ENCODE measurements at places on chromosomes 7 and 10.

DNA sequence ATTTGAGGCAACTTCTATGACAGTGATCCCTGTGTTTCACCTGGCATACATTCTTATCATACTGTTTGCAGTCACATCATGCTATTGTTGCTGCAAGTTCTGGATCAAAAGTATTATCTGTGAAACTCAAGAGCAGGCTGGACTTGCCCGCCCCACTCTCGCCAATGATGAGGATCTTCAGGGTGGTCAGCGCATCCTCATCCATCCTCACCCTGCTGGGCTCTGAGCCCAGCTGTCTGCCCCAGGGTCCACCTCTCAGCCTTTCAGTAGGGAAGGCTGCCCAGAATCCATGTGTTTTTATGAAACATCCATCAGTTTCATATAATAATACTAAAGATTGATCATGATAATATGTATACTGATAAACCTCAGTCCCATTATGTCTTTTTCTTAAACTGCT is 55.4 kb upstream of the KIF5B start:
- DNase-seq = no peak

DNA sequence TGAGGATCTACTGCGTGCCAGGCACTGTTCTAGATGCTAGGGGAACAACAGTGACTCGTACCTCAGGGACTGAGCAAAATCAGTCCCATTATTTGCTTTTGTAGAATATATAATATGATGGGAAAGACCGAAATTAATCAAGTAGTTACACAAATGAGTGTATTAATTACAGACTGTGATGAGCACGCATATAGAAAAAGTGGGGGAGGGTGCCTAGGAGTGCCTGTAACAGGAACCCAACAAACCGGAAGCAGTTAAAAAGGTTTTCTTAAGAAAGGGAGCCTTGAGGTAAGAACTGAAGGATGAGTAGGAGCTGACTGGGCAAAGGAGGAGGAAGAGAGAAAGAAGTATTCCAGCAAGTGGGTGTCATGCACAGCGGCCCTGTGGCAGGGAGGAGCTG is 28.2 kb upstream of the IL6 start:
- no peak for DNase-seq

GRCh38 chr10:80204677-80205476 is 460 bp downstream of the ANXA11 start:
- DNase-seq = peak; percentile 72

DNA sequence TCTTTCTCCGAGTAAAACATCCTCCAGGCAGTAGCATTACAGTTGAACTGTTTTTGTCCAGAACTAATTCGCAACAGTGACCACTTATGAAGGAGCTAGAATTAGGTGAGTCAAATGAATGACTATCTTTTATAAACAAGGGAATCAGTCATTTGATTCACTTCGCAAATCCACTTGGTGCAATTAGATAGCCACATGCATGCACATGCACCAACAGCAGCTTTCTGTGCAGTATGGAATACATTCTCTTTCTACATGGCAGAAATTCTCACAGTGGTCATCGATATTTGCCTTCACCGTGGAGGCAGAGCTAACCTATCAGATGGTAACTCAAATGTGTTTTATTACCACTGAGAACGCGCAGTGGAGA is 118.8 kb downstream of the CDK6 start:
- DNase-seq = no peak

- DNase-seq = peak; percentile 96
Measured at GRCh38 chr7:92729172-92729571, 107.2 kb downstream of the CDK6 start.

DNA sequence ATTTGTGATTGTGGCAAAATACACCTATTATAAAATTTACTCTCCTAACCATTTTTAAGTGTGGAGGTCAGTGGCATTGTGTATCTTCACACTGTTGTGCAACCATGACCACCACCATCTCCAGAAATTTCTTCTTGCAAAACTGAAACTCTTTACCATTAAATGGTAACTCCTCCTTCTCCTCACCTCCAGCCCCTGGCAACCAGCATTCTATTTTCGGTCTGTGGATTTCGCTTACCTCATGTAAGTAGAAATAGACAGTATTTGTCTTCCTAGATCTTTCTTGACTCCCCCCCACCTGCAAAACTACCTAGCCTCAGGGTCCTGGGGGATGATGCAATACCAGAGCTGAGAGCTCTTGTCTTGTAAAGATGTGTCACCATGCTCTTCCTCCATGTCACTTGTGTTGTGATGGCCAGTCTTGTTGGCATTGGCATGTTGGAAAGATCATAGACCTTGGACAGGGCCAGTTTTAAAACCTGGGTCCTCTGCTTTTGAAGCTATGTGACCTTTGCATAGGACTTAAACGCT is 71.1 kb upstream of the EMX2 start:
- DNase-seq = peak; percentile 19

DNA sequence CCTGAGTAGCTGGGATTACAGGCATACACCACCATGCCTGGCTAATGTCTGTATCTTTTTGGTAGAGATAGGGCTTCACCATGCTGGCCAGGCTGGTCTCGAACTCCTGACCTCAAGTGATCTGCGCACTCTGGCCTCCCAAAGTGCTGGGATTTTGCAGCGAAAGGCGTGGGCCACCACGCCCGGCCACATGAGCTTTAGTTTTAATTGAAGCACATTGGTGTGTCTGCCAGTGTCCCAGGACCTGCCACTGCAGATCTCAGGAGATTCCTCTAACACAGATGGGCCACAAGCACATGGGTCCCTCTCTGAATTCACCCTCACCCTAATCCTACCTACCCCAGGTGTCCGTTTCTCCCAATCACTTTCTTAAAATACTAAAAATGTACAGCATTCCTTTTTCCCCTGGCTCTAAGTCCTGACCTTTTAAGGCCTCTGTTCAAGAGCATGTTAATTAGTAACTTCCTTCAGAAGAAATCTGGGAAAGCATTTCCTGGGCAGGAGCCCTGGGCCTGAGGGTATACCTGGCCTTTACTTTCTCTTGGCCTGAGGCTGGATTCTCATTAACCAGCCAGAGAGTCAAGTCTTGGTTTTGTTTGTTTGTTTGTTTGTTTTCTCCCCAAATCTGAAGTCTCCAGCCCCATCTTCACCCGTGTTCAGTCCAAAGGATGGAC is 82.6 kb downstream of the PRPF18 start:
- no peak for DNase-seq

- no peak for DNase-seq
Measured at GRCh38 chr7:117766913-117767312, 106.3 kb downstream of the CTTNBP2 start.

DNA sequence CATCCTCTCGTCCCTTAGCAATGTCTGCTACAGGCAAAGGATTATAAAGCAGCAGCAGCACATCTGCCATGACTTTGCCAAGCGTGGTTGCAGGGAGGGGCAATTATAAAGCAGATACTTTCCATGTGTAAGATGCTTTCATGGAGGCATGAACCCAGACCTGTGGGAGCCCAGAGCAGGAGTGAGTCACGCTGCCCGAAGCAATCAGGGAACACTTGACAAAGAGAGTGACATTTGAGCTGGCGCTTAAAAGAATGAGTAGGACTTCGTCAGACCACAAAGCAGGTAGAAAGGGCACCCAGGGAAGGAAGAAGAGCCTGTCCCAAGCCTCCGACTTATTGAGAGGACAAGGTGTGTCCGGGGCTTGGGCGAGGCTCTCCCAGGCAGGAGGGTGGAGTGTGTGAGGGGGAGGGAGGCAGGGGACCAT is 147.2 kb downstream of the MYOF start:
- no peak for DNase-seq

DNA sequence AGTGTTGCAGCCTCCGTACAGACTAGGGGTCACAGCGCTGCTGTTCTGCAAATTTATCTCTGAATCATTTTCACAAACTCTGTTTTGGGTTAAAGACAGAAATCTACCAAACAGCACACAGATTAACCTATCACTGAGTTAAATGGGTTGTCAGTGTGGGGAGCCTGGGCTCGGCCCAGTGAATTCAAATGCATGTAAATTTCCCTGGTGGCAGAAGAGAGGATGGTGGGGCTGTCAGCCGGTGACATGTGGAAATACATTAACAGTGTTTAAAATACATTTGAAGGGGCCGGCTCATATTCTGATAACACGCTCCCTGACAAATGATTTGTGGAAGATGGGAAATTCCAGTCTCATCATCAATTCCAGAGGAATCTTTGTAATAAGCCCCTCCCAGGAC is 309.6 kb upstream of the MKI67 start:
- no peak for DNase-seq

DNA sequence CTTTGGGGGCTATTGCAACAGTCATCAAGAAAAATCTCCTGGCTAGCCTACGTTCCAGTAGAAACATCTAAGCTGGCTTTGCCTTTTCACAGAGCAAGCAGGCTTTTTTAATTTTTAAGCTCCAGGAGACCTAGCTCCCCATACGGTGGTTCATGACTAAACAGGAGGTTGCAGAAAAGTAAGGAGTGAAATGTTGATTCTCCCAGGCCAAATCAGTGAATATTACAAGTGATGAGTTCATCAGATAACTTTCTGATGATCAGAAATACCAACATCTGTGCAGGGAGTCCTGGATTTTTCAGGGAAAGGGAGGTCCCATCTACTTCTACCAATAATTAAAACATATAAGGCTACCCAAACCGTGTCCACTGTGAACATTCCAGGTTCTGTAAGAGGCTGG is 477.3 kb upstream of the CELF2 start:
- DNase-seq = no peak
